ENCODE measurements at places on chromosomes 5 and 9. TPM values are rescaled to one million over a fixed set of nuclear protein-coding genes. Genes with fewer than 3 reads are reported as not detected.

ABCA1 gene
- not detected for total RNA-seq

- H3K36me3 ChIP-seq = no peaks in the 10 kb centered on the region
- H3K4me3 ChIP-seq = no peak overlapping the region
- DNase-seq = no peak
- no peak overlapping the region for H3K27ac ChIP-seq
- H3K27me3 ChIP-seq = no peaks in the 10 kb centered on the region
Measured at GRCh38 chr5:87791869-87792268, 379.1 kb upstream of the CCNH start.

PAPPA gene
- total RNA-seq = not detected

DMRTA1 gene
- not detected for total RNA-seq
